ENCODE measurements at places on chromosomes 2 and 18. TPM values are rescaled to one million over a fixed set of nuclear protein-coding genes. Genes with fewer than 3 reads are reported as not detected.

KYNU gene
- total RNA-seq = 45.2 TPM

CFLAR gene
- total RNA-seq = 402 TPM

SP3 gene
- 74.0 TPM for total RNA-seq

SERPINB4 gene
- total RNA-seq = 2.6 TPM

MAPRE3 gene
- total RNA-seq = 13.5 TPM

Data from upper lobe of left lung (tissue), 6 donors.